COR-L47 (cell line): ENCODE measurements at places on chromosomes 5 and 9.

DNA sequence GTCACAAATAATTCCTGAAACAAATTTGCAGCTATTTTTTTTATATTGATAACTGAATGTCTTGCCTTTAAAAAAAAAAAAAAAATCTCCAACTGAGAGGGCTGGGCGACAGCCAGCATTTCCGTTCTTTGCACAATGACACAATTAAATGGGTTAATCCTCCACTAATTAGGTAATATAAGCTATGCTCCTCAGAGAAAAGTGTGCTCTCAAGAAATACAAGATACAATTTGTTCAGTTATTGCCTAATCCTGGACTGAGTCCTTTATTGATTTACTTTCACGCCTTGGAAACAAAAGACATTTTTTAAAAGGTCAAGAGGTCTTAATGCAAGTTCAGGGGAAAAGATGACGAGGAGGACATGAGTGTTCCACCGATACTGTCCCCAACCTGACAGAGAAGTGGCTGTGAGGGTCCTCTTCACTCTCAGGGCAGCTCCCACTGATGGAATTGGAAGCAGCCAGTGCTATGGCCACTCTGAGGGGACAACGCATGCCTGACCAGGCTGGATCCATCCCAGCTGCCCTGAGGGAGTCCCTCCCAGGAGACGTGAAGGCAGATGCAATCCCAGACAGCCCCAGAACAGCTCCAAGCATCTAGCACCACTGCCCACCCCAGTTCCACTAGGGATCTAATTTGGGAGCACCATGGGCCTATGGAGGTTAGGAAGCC, 220.7 kb downstream of the GNA14 start:
- DNase-seq: peak; percentile 12

GRCh38 chr5:132064738-132065331, 4.4 kb downstream of the IL3 start:
- DNase-seq: peak; percentile 44

DNA sequence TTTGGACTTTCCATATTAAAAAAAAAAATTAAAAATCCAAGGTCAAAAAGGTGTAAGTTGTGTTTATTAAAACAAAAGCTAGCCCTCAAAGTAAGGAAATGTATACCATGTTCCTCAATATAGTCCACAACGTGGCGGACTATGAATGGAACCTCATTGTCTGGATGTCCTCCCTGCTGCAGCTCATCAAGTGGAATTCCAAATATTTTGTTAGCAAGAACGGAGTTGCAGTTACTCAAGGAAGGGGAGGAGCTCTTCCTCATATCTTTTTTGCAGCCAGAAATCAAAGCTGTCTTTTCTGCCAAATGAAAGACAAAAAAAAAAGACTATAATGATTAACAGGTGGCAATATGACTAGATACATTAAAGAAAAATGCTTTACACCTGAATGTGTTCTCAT, 14.0 kb downstream of the FAM13B start:
- no peak for DNase-seq

GRCh38 chr5:23208959-23209431, 298.4 kb upstream of the PRDM9 start:
- peak; percentile 84 for DNase-seq
